NCI-H2107 (cell line): ENCODE measurements at places on chromosomes 7 and 10.

GRCh38 chr7:415646-416525, 103.8 kb downstream of the PDGFA start:
- DNase-seq = no peak

DNA sequence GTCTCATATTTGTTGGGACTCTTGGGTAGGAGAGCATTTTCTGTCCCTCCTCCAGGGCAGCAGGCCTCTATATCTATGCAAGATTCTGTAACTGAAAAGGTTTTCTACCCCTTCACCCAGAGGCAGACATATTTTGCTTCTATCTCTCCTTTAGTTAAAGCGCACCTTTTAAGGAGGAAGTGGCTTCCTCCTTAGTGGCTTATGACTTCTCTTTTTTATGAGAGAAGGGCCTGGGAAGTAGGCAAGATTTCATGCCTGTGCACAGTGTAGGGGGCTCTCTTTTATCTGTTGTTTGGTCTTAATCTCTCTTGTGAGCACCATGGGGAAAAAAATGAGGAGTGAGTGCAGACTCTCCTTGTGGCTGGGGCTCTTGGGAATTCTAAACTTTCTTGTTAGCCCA, 122.1 kb downstream of the LRMDA start:
- DNase-seq = no peak

DNA sequence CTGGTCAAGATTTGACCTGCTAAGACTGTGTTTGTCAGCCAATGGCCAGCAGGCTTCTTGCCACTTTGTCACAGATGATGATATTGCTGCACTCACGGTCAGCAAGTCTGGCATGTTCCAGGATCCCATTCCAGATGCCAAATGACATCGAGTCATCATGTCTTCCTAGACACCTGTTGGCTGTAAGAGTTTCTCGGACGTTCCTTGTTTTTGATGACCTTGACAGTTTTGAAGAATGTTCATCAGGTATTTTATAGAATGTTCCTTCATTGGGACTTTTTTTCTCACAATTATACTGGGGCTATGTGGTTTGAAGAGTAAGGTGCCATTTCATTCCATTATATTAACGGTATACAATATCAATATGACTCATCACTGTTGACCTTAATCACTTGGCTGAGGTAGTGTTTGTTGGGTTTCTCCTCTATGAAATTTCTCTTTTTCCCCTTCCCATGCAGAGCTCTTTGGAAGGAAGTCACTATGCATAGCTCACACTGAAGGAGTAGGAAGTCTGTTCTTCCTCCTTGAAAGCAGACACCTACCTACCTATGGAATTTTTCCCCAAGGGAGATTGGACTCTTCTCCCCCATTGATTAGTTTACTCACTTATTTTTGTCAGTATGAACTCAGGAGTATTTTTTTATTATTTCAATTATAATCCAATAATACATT, 31.6 kb downstream of the HECW1 start:
- DNase-seq = no peak

- no peak for DNase-seq
Measured at GRCh38 chr7:15561835-15562234, at the start of gene AGMO. Gene AGMO, minus strand, starts transcription at chr7:15562015.

DNA sequence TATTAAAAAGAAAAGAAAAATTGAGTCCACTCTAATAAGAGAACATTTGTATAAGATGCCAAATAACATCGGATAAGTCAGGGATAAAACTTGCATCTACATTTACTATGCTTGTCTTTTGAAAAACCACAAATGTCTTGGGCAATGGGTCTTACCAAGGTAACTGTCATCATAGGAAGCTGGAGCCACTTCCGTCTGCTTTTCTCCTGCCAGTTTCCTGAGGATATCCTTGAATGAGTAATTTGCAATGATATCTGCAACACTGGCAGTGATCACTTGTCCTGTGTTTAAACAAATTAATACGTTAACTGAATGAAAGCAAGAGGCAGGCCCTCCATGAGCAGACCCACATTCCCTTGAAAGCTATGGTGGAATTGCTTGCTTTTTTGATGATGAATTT, 47.3 kb downstream of the ITGA8 start:
- DNase-seq = no peak

DNA sequence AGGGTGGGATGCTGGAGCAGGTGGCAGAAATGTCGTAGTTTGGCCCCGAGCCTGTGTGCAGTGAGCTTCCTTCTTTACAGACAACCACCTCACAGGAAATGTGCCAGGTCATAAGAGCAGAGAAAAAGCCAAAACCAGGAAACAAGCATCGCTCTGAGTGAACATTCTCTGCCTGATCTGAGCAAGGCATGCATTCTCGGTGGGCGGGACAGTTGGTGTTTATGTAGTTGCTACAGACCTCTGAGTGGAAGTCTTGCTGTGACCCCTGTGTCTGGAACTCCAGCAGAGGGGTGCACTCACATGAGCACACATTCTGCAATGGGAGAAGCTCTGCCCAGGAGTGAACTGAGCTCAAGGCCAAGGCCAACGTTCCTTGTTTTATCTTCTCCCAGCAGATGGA, 230.1 kb downstream of the TCERG1L start:
- DNase-seq = no peak

- no peak for DNase-seq
Measured at GRCh38 chr10:58742141-58742540, 229.5 kb downstream of the BICC1 start.

DNA sequence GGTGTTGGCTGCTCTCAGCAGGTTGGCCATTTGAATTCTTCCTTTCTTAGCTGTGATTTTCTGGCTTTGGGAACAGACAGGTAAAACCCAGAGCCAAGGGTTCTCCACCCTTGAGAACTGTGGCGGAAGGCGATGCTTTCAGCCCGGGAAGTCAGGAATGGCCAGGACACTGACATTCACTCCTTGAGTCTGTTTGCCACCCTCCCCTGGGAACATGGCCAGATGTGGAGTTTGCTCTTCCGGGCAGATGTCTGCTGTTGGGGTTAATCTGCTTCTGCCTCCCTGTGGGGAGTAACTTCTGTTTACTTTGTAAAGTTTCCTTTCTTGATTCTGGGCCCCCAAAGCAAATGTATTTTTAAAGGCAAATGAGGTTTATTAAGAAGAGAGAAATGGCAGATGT, 17.7 kb downstream of the GATA3 start:
- DNase-seq = no peak

DNA sequence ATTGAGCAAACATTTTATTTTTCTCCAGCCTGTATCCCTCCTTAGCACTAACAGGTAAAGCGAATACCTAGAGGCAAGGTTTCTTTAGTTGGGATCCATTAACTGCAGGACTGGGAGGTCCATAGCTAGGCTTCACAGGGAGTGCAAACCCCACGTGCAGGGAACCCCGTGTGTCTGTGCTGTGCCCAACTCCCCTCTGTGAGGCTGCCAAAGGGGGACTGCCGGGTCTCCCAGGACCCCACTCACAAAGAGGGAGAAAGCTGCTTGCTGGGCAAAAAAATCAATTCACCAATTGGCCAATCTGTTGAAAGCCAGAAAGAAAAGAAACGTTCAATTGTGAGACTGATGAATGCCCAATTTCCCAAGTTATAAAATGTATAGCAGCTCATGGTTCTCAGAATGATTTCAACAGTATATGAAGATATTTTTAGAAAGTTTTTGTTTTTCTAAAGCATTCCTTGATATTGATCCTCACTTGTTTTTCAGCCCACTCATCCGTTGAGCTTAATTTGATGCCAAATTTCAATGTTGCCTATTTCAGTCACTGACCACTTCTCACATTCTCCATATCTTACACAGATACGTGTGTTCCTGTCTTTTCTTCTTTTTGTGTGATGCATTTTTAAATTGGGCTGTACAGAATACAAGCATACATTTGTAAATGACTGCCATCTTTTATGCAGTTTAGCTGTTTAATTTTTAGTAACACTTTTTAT, 202.7 kb upstream of the PRSS58 start:
- no peak for DNase-seq

GRCh38 chr7:32061346-32061745, 8.9 kb downstream of the PDE1C start:
- no peak for DNase-seq

GRCh38 chr10:107553470-107553869, 389.0 kb upstream of the SORCS1 start:
- no peak for DNase-seq

GRCh38 chr7:98998821-98999725, 120.7 kb downstream of the TRRAP start:
- DNase-seq = no peak

- no peak for DNase-seq
Measured at GRCh38 chr7:122155566-122155965, 11.5 kb upstream of the AASS start.

DNA sequence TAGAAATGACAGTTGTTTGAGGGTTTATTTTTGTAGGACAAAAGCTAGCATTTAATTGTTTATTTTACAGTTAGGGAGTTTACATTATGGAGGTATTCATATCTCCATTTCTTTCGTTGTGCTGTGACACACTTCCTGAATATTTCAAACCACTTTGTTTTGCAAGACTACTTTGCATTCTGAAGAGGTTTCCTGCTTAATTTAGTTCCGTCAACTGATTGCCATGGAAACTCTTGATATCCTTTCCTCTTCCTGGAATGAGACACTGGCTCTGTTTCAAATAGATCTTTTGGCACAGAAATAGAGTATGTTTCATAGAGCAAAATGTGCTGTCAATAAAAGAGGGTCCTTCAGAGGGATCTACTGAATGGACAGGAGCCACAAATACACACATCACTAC, 159.5 kb upstream of the AGR3 start:
- DNase-seq = no peak

GRCh38 chr7:17651863-17652385, 288.4 kb downstream of the SNX13 start:
- no peak for DNase-seq

- no peak for DNase-seq
Measured at GRCh38 chr10:79189181-79189580, 120.4 kb downstream of the ZMIZ1 start.

DNA sequence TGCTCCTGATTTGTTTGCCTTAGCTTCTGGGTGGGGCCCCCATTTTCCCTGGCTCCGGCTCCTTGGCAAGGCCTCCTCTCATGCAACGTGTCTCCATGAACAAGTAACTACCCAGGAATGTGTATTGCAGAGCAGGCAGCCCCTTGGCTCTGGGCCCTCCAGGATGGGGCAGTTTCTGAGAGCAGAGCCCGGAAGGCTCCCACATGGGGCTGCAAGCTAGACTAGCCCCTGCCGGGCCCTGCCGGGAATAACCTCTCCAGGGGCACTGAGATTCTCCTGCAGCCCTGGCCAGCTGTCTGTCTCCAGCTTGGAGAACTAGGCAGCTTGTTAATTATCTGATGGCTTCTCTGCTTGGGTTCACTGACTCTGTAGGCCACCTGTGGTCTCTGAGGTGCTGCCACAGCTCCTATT, 184.0 kb upstream of the INHBA start:
- no peak for DNase-seq

- DNase-seq = peak; percentile 16
Measured at GRCh38 chr10:132549371-132549770, 11.8 kb downstream of the INPP5A start.

GRCh38 chr7:80499350-80499953, 12.4 kb downstream of the GNAT3 start:
- no peak for DNase-seq

- no peak for DNase-seq
Measured at GRCh38 chr10:77873536-77874380, 52.8 kb downstream of the DLG5 start.

GRCh38 chr10:124697837-124698544, 46.2 kb downstream of the FAM53B start:
- no peak for DNase-seq

DNA sequence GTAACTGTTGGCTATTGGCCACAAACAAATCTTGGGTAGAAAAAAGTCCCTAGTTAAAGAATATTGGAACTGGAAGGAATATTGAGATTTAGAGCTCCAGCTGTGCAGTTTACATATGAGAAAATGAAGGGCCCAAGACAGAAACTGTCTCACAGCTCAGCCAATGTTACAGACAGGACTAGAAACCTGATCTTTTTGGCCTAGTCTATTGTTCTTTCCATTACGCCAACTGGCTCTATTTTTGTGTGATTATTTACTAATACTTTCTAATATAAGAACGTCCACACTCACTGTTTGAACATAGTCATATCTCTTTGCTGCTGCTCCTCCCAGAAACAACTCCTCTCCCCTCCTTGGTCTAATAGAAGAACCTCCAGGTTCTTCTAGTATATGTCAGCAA, 1.2 kb downstream of the WEE2 start:
- no peak for DNase-seq

DNA sequence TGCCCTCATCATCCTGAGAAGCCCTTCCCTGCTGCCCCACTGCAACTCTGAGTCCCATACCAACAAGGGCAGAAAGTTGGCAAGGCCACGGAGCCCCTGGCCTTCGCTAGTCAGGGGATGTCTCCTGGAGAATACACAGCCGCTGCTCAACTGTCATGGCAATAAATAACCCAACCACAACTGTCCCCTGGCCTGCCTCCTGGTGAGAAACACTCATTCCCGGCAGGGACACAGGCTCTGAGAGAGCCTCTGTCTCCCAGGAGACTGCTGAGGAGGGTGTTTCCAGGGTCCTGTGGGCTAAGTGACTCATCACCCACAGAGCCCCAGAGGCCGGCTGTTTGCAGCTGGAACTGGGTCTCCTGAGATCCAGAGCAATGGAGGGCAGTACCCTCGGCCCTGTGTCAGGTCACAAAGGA, 354.1 kb downstream of the TNS3 start:
- no peak for DNase-seq

DNA sequence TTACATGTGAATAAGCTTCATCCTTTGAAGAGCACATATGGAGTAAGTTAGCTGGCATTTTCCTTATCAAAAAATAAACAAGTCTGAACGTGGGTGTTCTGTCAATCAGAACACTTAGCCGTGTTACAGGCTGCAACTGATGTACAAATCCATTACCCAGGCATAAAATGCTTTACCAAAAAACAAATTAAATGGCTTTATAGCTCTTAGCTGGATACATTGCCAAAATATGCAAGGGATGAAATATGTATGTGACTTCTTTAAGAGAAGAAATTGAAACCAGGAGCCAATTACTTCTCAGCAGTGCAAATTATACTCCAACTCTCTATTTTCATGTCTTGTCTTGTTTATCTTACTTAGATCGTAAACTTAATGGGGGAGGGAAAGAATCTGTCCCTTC, 214.8 kb downstream of the DGKB start:
- DNase-seq = no peak

GRCh38 chr7:151520419-151521261, 945 bp upstream of the RHEB start:
- DNase-seq = no peak

DNA sequence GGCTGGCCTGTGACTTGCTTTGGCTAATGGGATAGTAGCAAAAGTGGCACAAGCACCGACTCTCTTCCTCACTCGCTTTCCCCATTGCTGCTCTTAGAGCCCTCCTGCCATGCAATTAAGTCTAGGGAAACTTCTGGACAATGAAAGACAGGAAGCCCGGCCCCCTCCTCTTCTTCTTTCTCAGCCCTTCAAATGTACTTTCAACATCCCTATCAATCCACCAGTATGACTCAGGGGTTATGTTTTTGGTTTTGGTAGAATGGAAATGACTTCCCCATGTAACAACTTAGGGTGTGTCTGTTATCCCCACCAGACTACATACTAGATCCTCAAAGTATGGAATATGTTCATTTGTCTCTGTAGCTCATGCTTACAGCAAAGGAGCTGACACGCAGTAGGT, 139.0 kb upstream of the GDF10 start:
- DNase-seq = no peak

GRCh38 chr10:108850138-108850854, 1073.0 kb downstream of the XPNPEP1 start:
- no peak for DNase-seq
